Activated CD8-positive, alpha-beta memory T cell treated with anti-CD3 and anti-CD28 coated beads for 1 hour (primary cell): ENCODE measurements at places on chromosomes 12 and 14.

GRCh38 chr14:36989806-36990205, 182.6 kb downstream of the SLC25A21 start:
- DNase-seq: no peak

DNA sequence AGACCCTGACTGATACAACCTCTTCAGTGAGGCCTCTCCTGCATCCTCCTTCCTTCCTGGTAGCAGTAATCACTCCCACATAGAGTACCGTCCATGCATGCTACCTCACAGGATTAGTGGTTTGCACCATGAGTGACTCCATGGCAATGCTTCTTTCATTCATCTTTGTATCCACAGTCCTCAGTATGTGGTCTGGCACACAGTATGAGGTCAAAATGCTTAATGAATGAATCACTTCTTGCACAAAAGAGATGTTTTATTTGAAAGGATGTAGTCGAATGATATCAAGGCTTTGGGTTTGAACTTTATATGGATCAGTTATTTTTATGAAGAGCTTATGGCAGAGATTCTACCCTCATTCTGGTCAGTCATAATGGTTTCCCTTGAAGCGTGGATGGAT, 42.2 kb downstream of the KCNA5 start:
- DNase-seq: no peak

DNA sequence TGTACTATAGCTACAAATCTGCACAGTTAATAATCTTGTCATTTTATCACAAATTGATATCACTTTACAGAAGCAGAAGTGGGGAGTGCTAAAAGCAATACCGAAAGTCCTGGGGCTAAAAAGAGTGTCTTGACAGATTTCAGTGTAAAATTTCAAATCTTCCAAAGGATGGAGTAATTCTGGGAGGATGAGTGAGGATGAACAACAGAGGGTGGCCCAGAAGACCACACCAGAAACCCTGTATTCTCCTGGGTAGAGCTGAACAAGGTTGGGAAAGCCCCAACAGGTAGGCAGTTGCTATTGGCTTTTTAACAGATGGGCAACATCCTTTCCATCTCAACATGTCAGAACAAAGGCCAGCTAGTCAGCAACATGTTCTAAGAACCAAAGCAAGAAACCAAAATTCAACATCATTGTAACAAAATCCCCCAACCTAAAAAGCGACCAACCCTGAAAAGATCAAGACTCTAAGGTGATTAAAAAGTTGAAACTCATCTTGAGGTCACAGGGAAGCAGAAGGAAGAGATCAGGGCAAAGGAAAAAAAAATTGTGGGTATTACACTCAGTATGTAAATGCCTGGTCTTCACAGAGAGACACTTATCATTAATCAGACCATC, 38.8 kb downstream of the CBX5 start:
- no peak for DNase-seq

GRCh38 chr14:78595797-78596196, 425.6 kb downstream of the NRXN3 start:
- DNase-seq: no peak

DNA sequence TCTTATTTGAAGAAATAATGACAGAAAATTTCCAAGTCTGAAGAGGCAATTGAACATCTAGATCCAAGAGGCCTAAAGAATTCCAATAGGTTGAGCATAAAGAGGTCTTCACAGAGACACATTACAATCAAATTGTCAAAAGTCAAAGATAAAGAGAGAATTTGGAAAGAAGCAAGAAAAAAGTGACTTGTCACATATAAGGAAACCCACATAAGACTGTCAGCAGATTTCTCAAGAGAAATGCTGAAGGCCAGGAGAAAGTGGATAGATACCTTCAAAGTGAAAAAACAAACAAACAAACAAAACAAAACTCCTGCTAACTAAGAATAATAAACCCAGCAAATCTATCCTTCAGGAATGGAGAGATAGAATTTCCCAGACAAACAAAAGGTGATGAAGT, 118.1 kb upstream of the LGR5 start:
- DNase-seq: no peak

- DNase-seq: no peak
Observed at GRCh38 chr14:93005838-93006237, 82.9 kb downstream of the CHGA start.

GRCh38 chr14:37081218-37081617, 91.2 kb downstream of the SLC25A21 start:
- DNase-seq: no peak

DNA sequence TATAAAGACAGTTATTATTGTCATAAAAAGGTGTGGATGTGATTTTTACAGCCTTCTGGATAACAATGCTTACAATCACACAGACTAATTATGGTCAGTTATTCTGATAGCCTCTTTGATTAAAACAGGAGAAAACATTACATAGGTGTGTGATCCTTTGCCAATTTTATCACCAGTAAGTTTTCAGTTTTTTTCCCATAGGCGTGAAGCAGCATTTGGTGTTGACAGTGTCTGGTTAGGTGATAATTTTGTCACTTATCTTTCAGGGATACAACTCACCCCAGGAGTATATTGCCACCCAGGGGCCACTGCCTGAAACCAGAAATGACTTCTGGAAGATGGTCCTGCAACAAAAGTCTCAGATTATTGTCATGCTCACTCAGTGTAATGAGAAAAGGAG, 208.8 kb downstream of the EPS8 start:
- DNase-seq: no peak

DNA sequence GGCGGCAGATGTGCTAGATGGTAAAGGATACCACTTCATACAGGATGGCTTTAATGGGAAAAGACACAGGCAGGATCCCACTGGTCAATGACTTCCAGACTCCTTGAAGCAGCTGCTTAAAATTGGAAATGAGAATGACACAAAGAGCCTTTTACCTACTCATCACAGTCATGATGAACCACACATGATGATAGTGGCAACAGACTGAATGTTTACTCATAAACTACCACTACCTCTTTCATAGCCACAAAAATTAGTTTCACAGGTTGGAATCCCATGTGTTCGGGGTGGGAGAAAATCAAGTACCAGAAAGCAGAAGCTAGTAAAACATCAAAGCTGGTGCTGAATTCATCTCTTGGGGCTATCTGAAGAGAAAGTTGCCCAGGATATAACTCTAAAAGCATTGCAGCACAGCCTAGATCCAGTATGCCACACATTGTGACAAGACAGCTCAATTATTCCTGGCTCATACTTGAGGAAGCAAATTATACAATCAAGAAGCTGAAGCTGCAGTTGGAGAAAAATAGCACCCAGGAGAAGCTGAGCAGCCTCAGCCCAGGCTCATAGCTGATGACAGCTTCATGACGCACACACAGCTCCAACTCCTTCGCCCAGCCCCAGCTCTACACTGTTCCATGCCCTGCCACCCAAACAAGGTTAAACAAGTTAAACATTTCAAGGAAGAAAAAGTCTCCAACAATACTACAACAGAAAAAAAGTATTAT, 29.0 kb upstream of the C12orf50 start:
- DNase-seq: no peak

DNA sequence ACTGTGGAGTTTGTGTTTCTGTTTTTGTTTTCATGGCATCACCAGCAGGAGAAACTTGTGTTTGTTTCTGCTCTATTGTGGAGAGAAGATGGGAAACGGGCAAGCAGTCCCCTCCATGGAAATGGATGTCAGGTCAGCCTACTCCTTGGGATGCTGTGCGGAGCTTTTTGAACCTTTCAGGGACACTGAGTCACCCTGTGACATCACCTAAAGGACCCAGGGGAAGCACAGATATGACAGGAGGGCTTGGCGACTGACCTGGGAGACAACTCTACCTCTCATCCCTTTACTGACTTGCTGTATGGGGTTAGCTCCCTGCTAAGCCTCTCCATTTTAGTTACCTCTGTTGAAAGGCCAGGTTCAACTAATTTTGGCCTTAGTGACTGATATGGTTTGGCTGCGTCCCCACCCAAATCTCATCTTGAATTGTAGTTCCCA, 706.9 kb upstream of the TMEM132C start:
- no peak for DNase-seq

GRCh38 chr12:92439420-92439805, 263.4 kb upstream of the PLEKHG7 start:
- DNase-seq: no peak

DNA sequence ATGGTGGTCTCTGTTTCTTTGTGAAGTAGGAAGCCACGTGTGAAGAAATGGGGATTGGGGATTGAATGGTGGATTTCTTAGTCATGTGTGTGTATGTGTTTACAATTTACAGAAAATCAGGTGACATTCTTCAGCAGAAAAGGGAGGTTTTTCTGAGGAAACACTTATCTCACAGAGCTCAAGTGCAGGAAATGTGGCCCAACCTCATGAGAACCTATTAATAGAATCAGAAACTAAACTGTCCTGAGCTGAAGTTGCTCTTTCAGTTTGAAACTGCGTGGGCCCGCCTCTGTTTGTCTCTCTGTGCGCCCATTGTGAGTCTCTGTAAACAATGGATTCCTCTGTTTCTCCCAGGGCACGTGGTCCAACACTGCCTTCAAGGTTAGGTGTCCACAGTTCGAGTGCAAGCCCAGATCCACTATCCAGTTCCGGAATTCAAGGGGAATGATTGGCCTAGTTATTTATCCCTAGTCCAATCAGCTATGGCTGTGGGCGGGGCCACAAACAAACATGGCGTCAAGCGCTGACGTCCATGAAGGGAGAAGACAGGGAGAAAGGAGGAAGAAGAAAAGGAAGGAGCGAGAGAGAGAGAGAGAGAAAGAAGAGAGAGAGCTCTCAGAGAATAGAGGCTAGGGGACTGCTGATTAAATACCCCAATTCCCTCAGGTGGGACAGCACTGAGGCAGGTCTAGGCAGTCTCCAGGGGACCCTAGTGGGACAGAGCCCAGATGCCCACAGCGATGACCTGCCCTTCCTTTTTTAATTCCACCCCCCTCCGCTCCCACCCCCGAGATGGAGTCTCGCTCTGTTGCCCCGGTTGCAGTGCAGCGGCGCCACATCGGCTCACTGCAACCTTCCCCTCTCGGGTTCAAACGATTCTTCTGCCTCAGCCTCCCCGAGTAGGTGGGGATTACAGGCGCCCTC, 31.4 kb upstream of the C12orf76 start:
- peak; percentile 48 for DNase-seq

GRCh38 chr14:84707830-84708229, 822.1 kb upstream of the FLRT2 start:
- DNase-seq: no peak

- DNase-seq: no peak
Observed at GRCh38 chr12:7499636-7500035, 3.9 kb downstream of the CD163 start.

- DNase-seq: no peak
Observed at GRCh38 chr14:95649230-95649629, 37.0 kb upstream of the TCL1B start.

DNA sequence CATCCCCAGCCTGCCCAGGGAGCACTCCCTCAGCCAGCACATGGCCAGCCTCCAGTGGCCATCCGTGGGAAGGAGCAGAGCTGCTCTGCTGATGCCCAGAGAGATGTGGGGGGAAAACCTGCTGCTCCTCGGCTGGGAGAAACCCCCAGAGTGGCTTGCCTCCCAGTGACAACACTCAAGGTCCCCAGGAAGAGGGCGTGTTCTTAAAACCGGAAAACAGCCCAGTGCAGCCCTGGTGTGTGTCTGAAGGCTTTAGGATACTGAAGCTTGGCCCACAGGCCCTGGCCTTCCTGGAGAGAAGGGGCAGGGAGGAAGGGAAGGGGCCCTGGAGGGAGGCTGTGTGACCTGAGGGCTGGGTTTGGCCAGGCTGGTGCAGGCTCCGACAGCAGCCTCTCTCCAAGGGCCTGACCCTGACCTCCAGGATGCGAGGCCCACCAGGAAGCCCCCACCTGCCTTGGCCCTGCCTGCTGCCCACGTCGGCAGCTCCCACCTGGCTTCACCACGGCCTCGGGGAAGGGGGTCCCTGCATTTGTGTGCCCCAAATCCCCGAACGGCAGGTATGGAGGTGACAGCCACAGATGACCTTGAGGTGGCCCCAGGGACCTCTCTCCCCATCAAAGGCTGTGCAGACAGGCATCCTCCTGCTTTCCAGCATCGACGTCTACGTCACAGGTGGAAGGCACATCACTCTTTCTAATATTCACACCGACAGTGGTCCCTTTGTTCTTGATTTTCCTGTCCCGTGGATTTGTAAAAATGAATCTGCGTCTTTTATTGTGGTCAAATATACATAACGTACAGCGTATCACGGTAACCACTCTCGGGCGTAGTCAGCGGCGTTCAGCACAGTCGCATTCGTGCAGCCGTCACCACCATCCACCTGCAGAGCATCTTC, 190.0 kb upstream of the C14orf180 start:
- DNase-seq: no peak

GRCh38 chr12:104507672-104508071, 50.9 kb downstream of the CHST11 start:
- DNase-seq: no peak

- no peak for DNase-seq
Observed at GRCh38 chr14:31362746-31363145, 57.6 kb downstream of the HEATR5A start.

DNA sequence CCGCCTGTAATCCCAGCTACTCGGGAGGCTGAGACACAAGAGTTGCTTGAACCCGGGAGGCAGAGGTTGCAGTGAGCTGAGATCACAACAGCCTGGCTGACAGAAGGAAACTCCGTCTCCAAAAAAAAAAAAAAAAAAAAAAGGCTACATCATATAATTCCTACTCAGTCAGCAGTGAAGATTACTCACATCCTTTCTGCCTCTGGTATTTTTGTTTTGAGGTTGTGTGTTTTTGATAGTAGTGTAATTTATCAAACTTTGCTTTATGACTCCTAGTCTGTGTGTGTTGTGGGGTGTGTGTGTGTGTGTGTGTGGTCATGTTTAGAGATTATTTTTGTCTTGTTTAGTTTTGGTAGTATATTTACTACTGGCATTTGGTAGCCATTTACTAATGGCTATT, 29.8 kb upstream of the DLGAP5 start:
- DNase-seq: no peak

- DNase-seq: no peak
Observed at GRCh38 chr14:29320286-29320685, 553.7 kb downstream of the FOXG1 start.

DNA sequence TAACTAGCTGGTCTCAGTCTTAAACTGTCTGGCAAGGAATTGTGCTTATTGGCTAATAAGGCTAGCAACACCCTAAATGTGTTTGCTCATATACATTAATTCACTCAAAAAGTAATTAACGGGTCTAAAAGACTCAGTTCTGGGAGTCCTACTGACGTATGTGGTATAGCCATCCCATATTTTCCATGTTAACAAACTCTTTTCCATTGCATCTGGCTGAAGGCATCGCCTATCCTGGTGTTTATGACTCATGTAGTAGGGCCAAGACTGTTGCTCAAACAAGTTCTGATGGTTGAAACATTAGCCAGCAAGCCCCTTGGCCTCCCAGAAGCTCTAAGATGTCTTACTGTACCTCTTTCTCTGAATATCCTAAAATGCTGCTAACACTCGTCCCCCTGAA, 98.5 kb downstream of the PHLDA1 start:
- DNase-seq: no peak

GRCh38 chr12:20523658-20524057, 155.3 kb downstream of the PDE3A start:
- no peak for DNase-seq
